NCI-H1092 treated with DMSO at 0.1 percent for 48 hours (cell line): ENCODE measurements at places on chromosomes 4 and X.

- no peak for DNase-seq
Measured at GRCh38 chrX:131812847-131813825, 210.0 kb upstream of the STK26 start.

- DNase-seq, result no peak
Measured at GRCh38 chr4:111031596-111031995, 408.7 kb upstream of the PITX2 start.

GRCh38 chr4:70589785-70590184 lies 2.3 kb upstream of the AMBN start:
- no peak for DNase-seq

DNA sequence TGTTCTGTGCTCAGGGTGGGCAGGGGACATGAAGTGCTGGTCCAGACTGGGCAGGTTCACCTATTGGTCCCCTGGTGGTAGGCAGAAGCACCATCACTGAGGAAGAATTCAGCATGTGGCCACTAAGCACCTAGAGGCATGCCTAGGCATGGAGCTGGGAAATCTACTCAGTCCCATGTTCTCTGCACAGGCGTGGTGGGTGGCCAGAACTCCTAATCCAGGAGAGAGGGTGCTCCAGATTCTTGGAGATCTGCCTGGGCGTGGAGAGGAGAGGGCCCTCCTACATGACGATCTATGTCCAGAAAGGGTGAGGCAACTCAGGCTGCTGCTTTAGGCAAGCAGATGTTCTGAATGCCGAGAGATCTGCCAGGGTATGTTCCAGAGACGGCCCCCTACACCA lies 44.6 kb upstream of the MAGEC2 start:
- no peak for DNase-seq

GRCh38 chr4:85548116-85548515 lies 73.2 kb downstream of the ARHGAP24 start:
- no peak for DNase-seq
